ENCODE measurements at places on chromosomes 7 and 10.

- no peak for DNase-seq
Measured at GRCh38 chr10:17406036-17406834, 48.2 kb downstream of the ST8SIA6 start.

GRCh38 chr7:29629507-29629906, 65.9 kb downstream of the PRR15 start:
- no peak for DNase-seq

- peak; percentile 71 for DNase-seq
Measured at GRCh38 chr7:26090927-26091519, 61.0 kb upstream of the NFE2L3 start.

GRCh38 chr7:21922605-21923004, 23.1 kb downstream of the CDCA7L start:
- no peak for DNase-seq

DNA sequence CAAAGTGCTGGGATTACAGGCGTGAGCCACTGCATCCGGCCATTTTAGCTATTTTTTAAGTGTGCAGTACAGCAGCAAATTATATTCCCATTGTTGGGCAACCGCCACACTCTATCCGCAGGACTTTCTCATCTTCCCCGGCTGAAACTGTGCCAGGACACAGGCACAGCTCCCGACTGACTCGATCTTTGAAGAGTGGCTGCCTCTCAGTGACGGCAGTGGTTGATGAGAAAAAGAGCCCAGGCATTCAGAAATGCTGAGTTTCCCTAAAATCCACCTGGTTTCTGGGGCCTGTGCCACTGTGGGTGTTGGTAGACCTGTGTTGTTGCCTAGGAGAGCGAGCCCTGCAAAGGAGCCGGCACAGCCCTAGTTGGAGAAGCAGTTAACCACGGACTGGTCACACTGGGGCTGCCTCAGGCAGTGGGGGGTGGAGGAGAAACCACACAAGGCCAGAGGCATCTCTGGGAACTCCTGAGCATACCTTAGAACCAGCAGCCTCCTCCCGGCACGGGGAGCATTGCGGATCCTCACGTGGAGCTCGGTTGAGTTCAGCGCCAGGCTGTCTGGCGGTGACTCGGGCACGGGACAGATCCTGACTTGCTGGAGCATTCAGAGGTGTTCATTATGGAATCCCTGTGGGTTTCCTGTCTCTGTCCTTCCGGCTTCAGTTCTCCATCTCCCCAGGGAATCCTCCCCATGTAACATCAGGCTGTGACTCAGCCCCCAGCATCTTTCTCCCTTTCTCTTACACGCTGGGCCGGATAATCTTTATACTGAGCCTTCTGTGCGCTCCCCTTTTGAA, 16.2 kb downstream of the PFKFB3 start:
- DNase-seq, result peak; percentile 96

DNA sequence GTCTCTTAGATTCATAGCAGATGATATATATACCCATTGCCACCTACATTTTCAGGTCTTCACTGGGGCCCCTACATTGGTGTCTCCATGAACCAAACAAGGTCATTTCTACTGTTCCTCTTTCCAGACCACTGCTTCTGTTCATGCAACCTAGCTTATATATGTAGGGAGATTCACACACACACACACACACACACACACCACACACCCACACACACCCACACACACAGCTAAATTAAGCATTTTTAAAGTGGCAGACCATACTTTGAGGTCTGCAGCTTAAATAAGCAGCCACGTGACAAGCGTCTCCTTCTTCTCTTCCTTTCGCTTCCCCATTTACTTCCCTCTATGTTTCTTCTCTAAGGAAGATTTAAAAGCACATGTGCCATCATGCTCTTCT, 70.0 kb upstream of the CC2D2B start:
- DNase-seq, result no peak

- no peak for DNase-seq
Measured at GRCh38 chr10:75658915-75659314, 227.5 kb downstream of the LRMDA start.

- DNase-seq, result no peak
Measured at GRCh38 chr10:98090822-98091221, 43.6 kb upstream of the R3HCC1L start.

GRCh38 chr7:91033574-91033973, 230.7 kb upstream of the FZD1 start:
- no peak for DNase-seq

GRCh38 chr10:63391812-63392211, 74.0 kb downstream of the JMJD1C start:
- no peak for DNase-seq

- no peak for DNase-seq
Measured at GRCh38 chr10:14543046-14543903, 212.6 kb upstream of the FRMD4A start.

DNA sequence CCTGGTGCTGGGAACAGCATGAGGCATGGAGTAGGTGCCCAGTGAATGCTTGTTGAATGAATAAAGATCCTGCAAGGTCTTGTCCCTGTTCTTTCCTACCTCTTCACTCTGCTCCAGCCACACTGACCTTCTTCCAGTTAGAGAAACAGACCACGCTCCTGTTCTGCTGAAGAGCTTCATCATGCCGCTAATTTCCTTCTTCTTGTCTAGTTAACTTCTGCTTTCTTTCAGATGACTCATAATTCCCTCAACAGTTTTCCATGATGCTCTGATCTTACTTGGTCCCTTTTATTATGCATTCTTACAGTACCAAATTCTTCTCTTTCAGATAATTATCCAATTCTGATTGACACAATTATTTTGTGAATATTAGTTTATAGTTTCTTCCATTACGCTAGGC, 59.5 kb upstream of the C1QL3 start:
- DNase-seq, result no peak

DNA sequence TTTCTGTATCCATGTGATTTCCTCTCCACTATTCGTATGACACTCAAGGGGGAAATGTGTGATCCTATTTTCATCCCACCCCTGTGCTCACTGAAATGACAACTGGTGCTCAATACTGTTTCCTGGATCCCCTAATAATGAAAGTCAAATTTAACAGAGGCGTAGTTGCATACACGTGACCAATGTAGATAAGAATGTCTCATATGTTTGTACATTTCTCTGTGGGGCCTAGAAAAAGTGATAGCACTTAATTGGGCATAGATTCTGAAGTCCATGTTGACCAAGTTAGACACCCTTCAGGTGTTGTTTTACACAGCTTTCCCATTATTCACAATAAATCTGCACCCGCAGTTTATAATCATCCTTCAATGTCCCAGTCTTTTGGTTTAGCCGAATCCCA, 59.1 kb downstream of the JAZF1 start:
- no peak for DNase-seq

DNA sequence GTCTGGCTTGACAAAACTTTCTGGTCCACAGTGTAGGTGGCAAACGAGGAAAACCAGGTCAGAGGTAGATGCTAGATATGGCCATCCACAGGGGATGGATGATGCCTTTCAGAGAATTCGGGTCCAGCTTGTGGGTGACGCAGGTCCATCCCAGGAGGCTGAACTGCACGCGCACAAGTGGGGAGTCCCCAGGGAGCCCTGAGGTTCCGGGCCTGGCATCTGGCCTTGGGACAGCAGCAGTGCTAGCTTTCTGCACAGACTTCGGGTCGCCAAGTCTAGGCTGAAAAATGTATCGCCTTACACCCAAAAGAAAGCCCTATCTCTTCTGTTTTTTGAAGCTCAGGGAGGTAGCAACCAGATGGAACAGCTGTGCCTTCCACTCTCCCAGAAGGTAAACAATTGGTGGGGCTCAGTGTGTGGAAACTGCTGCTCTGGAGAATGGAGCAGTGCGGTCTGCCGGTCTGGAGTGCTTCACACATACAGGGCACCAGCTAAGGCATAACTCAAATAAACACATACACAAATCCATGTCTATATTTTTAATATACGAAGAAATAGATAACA, 119.3 kb upstream of the ACBD5 start:
- no peak for DNase-seq

DNA sequence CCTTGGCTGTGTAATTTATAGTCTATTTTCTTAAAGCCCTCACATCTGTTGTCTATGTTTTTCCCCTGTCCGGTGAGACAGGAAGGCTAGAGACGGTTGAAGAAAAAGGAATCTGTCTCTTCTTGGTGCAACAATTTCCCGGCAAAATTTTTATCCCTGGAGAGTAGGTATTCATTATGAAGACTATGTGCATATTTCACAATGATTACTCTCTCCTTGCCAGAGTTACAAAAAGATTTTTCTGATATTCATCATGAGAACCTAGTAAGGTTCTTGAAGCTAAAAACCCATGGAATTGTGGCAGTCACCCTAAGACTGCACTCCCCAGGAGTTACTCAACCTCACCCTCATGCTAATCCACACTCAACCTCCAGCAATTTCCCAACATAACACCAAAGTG, 55.0 kb upstream of the GHITM start:
- DNase-seq, result no peak

GRCh38 chr10:110252151-110252550, 44.7 kb downstream of the MXI1 start:
- DNase-seq, result no peak

GRCh38 chr10:101987136-101987535, 68.8 kb downstream of the ARMH3 start:
- no peak for DNase-seq

DNA sequence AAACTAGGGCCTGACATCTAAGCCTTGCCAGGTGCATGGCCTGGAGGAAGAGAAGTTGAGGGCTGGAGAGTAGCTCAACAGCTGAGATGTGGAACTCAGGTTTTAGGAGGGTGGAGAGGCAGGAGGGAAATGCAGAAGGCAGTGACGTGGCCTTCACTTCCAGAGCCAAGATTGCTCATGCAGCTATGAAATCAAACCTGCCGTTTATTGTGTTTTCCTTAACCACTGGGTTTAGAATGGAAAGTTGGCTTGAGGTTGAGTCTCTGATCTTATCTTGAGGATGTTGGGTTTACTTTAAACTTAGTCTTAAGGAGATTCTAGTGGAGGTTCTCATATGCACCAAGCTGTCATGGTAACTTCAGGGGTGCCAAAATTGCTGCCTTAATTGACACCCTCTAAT, 178.6 kb downstream of the SORCS3 start:
- DNase-seq, result no peak

- DNase-seq, result no peak
Measured at GRCh38 chr7:149833495-149834130, 4.6 kb upstream of the ZNF862 start.

DNA sequence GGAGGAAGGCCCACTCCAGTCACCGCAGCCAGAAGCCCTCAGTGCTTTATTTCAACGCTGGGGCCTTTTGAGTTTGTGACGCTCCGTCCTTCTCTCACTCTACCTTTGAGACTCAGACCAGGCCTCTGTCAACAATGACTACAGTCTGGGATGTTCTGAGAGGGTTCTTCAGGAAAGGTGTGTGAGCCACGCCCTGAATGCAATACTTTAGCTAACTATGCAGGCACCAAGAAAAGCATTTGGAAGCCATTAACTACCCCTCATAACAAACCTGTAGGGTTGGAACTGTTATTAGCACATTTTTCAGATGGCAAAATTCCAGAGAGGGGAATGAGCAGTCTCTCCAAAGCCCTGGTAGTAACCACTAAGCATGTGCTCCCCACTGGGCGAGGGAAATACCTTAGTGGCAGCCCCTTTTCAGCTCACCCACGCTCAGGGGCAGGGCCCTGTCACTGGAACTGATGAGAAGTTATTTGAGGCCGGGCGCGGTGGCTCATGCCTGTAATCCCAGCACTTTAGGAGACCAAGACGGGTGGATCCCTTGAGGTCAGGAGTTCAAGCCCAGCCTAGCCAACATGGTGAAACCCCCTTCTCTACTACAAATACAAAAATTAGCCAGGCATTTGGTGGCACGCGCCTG, 5.7 kb upstream of the ARPC1B start:
- no peak for DNase-seq

GRCh38 chr7:159025161-159025779, 119.4 kb downstream of the VIPR2 start:
- peak; percentile 14 for DNase-seq

DNA sequence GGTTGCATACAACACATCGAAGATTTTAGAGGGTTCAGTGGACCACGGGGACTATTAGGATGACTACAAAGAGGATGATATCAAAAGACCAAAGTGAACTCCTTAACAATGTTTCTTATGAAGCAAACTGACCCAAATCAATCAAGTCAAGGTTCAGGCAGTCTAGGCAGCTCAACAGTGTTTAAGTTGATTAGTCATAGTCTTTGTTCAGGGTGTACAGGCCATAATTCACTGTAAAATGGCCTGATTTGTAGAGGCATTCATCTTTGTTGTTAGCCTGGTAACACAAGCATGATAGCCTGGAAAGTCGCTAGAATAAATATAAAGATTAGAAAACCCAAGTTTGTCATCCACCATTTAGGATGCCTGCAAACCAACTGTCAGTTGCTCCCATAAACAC, 32.6 kb downstream of the ANTXRL start:
- no peak for DNase-seq

DNA sequence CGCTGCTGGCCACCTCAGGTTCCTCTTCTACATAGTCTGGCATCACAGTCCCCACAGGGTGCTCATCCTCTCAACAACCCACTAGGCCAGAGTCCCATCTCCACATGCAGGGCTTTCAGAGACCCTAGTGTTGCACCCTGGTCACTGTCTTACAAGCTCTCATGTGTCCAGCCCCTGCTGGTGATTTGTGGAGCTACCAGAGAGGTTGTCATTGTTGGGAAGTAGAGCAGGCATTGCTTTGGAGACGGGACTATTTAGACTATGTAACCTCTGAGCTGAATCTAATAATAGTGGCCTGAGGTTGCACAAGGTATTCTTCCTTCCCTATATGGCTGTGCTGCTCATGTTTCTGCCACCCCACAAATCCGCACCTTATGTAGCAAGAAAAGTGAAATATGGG, 135.3 kb upstream of the VWC2 start:
- DNase-seq, result no peak

DNA sequence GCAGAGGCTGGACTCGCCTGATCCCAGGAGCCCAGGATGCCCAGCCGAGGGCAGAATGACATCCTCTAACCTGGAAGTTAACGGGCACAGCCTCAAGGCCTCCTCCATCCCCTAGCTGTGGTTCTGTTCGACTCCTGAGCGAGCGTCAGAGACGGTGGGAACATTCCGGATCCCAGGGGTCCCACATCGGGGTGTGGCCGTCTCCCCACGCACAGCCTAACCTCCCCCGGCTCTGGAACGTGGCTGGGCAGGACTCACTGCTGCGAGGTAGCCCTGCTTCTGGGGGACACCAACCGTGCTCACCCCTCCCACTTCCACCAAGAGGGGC, 8.4 kb downstream of the FOXL3 start:
- no peak for DNase-seq

DNA sequence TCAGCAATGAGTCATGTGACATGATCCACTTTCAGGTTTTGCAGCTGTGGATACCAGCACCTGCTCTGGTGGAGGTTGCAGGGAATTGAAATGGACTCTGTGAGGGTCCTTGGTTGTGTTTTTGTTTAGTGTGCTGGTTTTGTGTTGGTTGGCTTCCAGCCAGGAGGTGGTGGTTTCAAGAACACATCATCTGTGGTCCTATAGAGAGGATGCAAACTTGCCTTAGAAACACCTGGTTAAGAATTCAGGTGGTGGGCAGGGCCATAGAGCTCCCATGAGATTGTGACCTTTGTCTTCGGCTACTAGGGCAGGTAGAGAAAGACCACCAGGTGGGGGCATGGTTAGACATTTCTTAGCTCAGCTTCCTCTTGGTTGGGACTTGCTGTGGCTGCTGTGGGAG, 59.2 kb upstream of the CYP2C9 start:
- no peak for DNase-seq
